CD4-positive, CD25-positive, alpha-beta regulatory T cell (primary cell): ENCODE measurements at places on chromosomes 2 and 18. TPM values are rescaled to one million over a fixed set of nuclear protein-coding genes. Genes with fewer than 3 reads are reported as not detected.
A peak's percentile ranks its signal among the peaks of the same experiment; 100 is the strongest.

KLHL30 gene
- not detected for total RNA-seq

RSAD2 gene
- 4.1 TPM for total RNA-seq

EVA1A gene
- total RNA-seq = not detected

LYG1 gene
- 2.0 TPM for total RNA-seq

ADD2 gene
- total RNA-seq = 0.67 TPM

STPG4 gene
- total RNA-seq = 0.32 TPM

CCDC178 gene
- total RNA-seq = not detected

FAM168B gene
- total RNA-seq = 72.1 TPM

DLX1 gene
- not detected for total RNA-seq

GDF7 gene
- 0.17 TPM for total RNA-seq

ATP6V1C2 gene
- total RNA-seq = not detected

DNA sequence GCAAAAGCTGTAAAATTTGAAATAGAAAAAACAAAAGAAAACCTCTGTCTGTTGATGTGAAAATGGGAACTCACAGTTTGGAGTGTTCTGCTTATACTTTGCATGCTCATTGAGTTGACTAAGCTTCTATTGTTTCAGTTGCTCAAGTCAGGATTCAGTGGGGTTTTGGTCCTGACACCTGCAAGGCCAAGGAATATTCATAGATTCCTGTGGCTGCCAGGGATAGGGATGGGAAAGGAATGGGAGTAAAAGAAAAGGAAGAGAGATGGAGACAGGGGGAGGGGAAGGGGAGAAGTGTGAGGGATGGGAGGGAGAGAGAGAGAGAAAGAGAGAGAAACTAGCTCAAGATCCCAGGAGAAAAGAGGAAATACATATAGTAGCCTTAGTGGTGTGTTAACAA, 1.3 kb downstream of the CPS1 start:
- no peak overlapping the region for H3K27ac ChIP-seq
- no peak overlapping the region for H3K4me3 ChIP-seq
- H3K27me3 ChIP-seq = no peaks in the 10 kb centered on the region
- no peaks in the 10 kb centered on the region for H3K36me3 ChIP-seq
- DNase-seq = no peak

GRCh38 chr2:149463328-149464002, 124.1 kb downstream of the MMADHC start:
- H3K27me3 ChIP-seq = no peaks in the 10 kb centered on the region
- no peak for DNase-seq
- no peaks in the 10 kb centered on the region for H3K36me3 ChIP-seq
- H3K27ac ChIP-seq = no peak overlapping the region

DNA sequence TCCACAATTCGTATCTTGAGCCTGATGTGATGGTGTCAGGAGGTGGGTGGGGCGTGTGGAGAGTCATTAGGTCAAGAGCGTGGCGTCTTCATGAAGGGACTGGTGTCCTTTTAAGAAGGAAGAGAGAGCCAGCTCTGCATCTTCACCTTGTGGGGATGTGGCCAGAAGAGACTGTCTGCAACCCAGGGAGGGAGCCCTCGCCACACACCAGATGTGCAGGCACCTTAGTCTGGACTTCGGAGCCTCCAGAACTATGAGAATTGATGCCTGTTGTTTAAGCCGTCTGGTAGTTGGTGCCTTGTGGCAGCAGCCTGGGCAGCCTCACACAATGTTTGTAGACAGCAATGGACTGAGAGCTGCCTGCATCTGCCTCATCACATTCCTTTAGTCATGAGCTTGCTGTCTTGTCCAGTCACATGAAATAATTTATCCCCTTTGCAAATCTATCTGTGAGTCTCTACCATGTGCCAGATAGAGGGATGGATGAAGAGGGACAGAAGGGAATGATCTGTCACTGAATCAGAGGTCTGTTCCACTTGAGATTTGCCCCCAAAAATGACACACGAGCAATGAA, 61.0 kb downstream of the MYT1L start:
- H3K27ac ChIP-seq = no peak overlapping the region
- no peak for DNase-seq
- H3K4me1 ChIP-seq = no peaks in the 10 kb centered on the region

DNA sequence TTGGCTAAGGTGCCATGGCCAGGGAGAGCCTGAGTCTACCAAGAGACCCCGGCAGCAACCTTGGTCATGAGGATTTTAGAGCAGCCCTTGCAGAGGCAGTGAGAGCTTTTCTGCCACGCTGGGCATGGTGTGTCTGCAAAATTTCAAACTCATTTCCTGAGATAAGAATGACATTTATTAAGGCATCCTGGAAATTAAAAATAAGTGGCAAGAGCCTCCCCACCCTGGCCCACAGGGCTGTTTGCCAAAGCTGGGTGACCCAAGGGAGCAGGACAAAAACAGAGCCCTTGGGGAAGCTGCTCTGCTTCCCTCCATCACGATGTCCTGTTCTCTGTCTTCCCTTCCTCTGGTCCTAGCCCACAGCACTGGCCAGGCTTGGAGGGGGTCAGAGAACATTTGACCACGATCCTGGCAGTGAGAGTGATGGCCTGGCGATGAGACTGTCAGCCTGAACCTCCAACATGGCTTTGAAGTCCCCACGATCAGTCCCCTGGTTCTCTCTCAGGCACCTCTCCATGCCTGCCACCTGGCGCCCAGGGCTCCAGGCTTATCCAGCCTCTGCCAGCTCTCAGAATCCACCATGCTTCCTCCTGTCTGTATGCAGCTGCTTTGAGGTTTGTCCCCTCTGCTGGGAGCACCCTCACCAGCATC, 68.9 kb upstream of the RMDN2 start:
- H3K4me3 ChIP-seq = no peak overlapping the region
- peaks cover 11% of the 10 kb centered on the region for H3K4me1 ChIP-seq
- no peak for DNase-seq
- H3K27me3 ChIP-seq = peaks cover 2% of the 10 kb centered on the region
- H3K36me3 ChIP-seq = no peaks in the 10 kb centered on the region
- no peak overlapping the region for H3K27ac ChIP-seq

GRCh38 chr2:147171941-147172340, 672.9 kb upstream of the ACVR2A start:
- no peaks in the 10 kb centered on the region for H3K27me3 ChIP-seq
- H3K27ac ChIP-seq = no peak overlapping the region
- H3K4me1 ChIP-seq = no peaks in the 10 kb centered on the region
- no peak overlapping the region for H3K4me3 ChIP-seq
- DNase-seq = no peak

GRCh38 chr2:225463449-225463848, 63.9 kb downstream of the NYAP2 start:
- H3K4me3 ChIP-seq = no peak overlapping the region
- DNase-seq = no peak
- H3K36me3 ChIP-seq = no peaks in the 10 kb centered on the region
- H3K4me1 ChIP-seq = peaks cover 12% of the 10 kb centered on the region
- H3K27me3 ChIP-seq = peaks cover 4% of the 10 kb centered on the region

DNA sequence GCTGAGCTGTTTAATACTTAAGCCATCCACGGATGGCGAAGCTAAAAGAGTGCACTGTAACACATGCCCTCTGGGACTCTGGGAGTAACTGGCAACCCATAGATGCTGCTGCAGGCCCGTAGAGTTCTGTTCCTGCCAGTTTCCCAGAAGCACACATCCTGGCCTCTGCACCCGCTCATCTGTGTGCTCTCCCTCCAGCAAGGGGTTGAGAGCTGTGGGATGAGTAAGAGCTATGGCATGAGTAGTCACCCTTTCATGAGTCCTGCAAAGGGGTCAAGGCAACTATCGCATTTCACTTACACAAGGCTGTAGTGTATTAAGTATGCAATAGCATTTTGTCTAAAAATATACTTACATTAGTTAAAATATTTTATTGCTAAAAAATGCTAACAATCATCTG, 1341.8 kb upstream of the NXPH2 start:
- DNase-seq = no peak
- no peak overlapping the region for H3K27ac ChIP-seq
- no peaks in the 10 kb centered on the region for H3K27me3 ChIP-seq
- no peaks in the 10 kb centered on the region for H3K4me1 ChIP-seq
- no peak overlapping the region for H3K4me3 ChIP-seq

GRCh38 chr18:31677592-31677991, 6.8 kb downstream of the B4GALT6 start:
- no peak overlapping the region for H3K4me3 ChIP-seq
- no peak for DNase-seq
- peaks cover 24% of the 10 kb centered on the region for H3K27me3 ChIP-seq
- H3K4me1 ChIP-seq = no peaks in the 10 kb centered on the region

- H3K4me1 ChIP-seq = no peaks in the 10 kb centered on the region
- no peak overlapping the region for H3K4me3 ChIP-seq
- no peaks in the 10 kb centered on the region for H3K36me3 ChIP-seq
- no peak for DNase-seq
- H3K27me3 ChIP-seq = no peaks in the 10 kb centered on the region
These were observed 316.9 kb upstream of the REV1 start for GRCh38 chr2:99806758-99807157.

DNA sequence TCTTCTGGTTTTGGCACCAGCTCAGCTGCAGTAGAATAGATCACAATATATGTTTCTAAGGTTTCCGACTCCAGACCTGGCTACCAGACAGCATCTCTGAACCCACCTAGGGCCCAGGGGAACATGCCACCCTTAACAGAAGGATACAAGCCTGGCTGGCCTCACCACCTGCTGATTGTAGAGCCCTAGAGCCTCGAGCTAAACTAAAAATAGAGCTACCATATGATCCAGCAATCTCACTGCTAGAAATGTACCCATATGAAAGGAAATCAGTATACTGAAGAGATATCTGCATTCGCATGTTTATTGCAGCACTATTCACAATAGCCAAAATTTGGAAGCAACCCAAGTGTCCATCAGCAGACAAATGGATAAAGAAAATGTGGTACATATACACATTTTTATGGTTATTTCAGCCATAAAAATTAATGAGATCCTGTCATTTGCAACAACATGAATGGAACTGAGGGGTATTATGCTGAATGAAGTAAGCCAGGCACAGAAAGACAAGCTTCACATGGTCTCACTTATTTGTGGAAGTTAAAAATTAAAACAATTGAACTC, 242.4 kb upstream of the SLC39A10 start:
- H3K27me3 ChIP-seq = no peaks in the 10 kb centered on the region
- no peaks in the 10 kb centered on the region for H3K36me3 ChIP-seq
- no peak for DNase-seq
- no peak overlapping the region for H3K27ac ChIP-seq
- H3K4me1 ChIP-seq = no peaks in the 10 kb centered on the region

GRCh38 chr2:240685771-240686371, 3.2 kb upstream of the AQP12B start:
- no peak overlapping the region for H3K4me3 ChIP-seq
- no peak overlapping the region for H3K27ac ChIP-seq
- H3K36me3 ChIP-seq = no peaks in the 10 kb centered on the region
- DNase-seq = no peak

- H3K4me1 ChIP-seq = no peaks in the 10 kb centered on the region
- no peaks in the 10 kb centered on the region for H3K36me3 ChIP-seq
- no peak for DNase-seq
- no peak overlapping the region for H3K4me3 ChIP-seq
- no peak overlapping the region for H3K27ac ChIP-seq
These were observed 58.8 kb downstream of the PRKRA start for GRCh38 chr2:178392215-178392614.

GRCh38 chr18:36714476-36714875, 114.3 kb downstream of the TPGS2 start:
- no peaks in the 10 kb centered on the region for H3K4me1 ChIP-seq
- H3K27ac ChIP-seq = no peak overlapping the region
- no peak for DNase-seq
- no peaks in the 10 kb centered on the region for H3K36me3 ChIP-seq
- H3K27me3 ChIP-seq = peaks cover 5% of the 10 kb centered on the region

- H3K4me3 ChIP-seq = no peak overlapping the region
- no peak for DNase-seq
- peaks cover 34% of the 10 kb centered on the region for H3K27me3 ChIP-seq
- peaks cover 6% of the 10 kb centered on the region for H3K4me1 ChIP-seq
- no peaks in the 10 kb centered on the region for H3K36me3 ChIP-seq
These were observed 11.1 kb downstream of the ONECUT2 start for GRCh38 chr18:57446322-57446721.

- H3K27ac ChIP-seq = no peak overlapping the region
- no peak overlapping the region for H3K4me3 ChIP-seq
- DNase-seq = no peak
- H3K4me1 ChIP-seq = no peaks in the 10 kb centered on the region
- H3K36me3 ChIP-seq = no peaks in the 10 kb centered on the region
These were observed 202.9 kb downstream of the FBXO15 start for GRCh38 chr18:73944715-73945114.

DNA sequence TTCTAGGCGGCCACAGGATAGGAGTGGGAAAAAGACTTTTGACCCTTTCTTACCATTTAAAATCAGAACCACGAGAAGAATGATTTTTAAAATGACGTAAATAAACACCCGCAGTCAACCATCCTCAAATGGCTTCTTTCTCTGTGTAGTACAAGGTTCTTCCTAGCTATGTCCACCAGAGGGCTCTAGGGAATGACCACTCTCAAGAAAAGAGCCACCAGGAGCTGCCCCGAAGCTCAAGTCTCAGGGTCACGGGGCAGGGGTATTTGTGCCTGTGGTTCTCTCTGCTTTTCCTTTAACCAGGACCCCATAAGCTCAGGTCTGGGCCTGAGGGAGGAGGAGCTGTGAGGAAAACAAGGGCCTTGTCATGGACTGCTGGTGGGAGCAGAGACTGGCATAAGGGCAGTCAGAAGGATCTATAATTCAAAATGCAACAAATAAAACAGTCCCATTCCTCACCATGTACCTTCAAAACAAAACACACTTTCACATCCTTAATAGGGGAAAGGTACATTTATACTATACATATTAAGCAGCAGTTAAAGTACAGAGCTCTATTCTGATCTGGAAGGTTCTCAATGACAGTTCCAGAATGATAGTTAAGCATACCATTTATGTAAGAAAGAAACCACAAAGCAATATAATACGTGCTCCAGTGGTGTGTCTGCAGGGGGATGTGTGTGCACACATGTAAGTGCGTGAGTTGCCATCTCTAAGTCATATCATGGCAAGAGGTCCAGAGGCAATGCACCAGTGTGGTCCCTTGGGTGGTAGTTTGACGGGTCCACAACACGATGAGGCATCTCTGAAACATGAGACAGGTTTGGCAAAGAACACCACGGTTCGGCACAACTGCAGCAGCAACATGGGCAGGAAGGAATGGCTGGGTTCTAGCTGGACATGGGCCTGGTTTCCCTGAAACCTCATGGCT, 18.6 kb downstream of the LYPD1 start:
- DNase-seq = no peak
- no peaks in the 10 kb centered on the region for H3K27me3 ChIP-seq
- no peak overlapping the region for H3K27ac ChIP-seq

DNA sequence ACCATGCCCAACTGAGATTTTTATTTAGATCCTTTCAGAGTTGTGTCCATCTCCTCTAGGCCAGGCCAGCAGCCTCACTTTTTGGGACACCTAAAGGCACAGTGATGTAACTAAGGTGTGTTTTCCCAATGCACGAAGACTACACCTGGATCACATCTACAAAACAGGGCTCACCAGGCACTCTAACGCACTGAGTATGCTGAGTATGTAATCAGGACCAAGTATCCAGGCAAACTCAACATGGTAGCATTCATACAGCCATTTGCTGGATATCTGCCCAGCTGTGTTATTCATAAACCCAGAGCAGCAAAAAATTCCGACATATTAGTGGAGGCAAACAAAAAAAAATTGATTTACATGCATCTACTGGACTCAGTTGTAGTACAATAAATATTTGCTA, 33.8 kb downstream of the LPIN2 start:
- peak overlapping the region; percentile 98 for H3K4me3 ChIP-seq
- H3K27me3 ChIP-seq = no peaks in the 10 kb centered on the region
- peaks cover 80% of the 10 kb centered on the region for H3K4me1 ChIP-seq
- no peak for DNase-seq

- no peak for DNase-seq
- no peak overlapping the region for H3K4me3 ChIP-seq
- no peaks in the 10 kb centered on the region for H3K4me1 ChIP-seq
- peaks cover 73% of the 10 kb centered on the region for H3K36me3 ChIP-seq
These were observed 31.2 kb downstream of the STAMBP start for GRCh38 chr2:73859721-73860586.
